Stimulated activated CD4-positive, alpha-beta T cell treated with anti-CD3 and anti-CD28 coated beads, Interleukin-12 subunit alpha, Interleukin-12 subunit beta, amount 100 ng/mL, for 48 hours (primary cell): ENCODE measurements at places on chromosomes 2 and 18.

- no peak for DNase-seq
Measured at GRCh38 chr18:23573626-23574431, 12.5 kb downstream of the NPC1 start.

- no peak for DNase-seq
Measured at GRCh38 chr2:197710424-197711042, 5.4 kb downstream of the MARS2 start.

- no peak for DNase-seq
Measured at GRCh38 chr18:57088883-57089282, 58.0 kb upstream of the BOD1L2 start.

DNA sequence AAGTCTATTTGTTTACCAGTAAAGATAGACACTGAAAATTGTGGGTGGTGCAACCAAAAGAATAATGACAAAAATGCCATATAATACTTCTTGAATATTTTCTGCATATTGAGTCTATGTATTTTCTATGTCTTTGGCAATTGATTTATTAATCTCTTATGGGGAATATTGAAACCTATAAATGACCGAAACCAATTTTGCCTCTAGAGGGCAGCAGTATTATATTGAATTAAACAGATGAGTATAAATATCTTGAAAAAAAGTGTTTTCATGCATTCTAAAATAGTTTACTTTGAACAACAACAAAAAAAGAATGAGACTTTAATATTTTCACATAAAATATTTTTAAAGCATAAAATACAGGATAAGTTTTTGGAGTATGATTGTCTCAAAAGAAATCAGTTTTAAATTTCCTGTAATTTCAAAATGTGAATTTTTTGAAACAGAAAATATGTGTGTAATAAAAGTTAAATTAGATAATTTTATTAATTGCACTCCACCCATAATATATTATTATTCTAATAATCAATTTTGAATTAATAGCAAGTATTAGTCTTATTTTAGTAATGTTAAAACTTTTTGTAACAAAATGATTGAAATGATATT, 49.9 kb upstream of the CALCRL start:
- DNase-seq, result no peak

- DNase-seq, result no peak
Measured at GRCh38 chr2:28565720-28566295, 69.9 kb downstream of the PLB1 start.

GRCh38 chr2:37615804-37616676, 55.4 kb downstream of the CDC42EP3 start:
- no peak for DNase-seq

GRCh38 chr2:9908639-9909038, 42.9 kb upstream of the GRHL1 start:
- no peak for DNase-seq

DNA sequence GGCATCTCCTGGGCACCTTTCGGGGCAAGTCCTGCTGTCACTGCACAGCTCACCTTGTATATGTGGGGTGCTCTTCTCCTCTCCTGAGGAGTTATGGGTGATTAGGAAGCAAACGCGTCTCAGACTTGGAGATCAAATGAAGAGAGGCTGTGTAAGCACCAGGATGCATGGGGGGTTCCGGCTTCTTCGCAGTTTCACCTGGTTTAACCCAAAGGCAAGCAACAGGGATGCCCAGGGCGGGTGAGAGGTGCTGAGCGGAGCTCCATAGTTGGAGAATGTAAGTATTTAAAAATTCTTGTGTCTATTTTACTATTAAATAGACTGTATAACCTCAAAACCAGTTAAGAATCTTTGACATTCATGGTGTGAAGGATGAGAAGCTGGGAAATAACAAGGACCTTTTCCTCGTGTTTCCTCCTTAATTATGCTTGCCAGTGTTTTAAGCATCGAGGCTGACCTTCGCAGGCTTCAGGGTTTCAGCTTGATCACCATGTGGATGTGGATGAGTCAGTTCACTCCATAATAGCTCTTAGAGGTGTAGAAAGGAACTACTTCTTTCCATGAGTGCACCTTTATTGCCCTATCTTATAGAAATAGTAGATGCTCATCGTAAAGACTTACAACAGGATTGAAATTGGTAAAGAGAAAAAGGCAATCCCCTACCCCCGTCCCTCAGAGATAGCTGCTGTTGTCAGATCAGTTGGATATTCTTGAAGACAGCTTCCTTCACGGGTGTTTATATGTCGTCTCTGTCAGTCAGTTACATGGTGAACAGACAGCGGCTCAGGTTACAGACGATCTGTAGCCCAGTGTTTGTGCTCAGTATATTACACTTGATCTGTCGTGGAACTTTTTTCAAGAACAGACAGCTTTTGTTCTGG, 201.1 kb downstream of the AGAP1 start:
- DNase-seq, result no peak

- DNase-seq, result no peak
Measured at GRCh38 chr2:141582213-141582612, 548.6 kb downstream of the LRP1B start.

- DNase-seq, result no peak
Measured at GRCh38 chr2:85653996-85654395, 14.0 kb downstream of the SFTPB start.

GRCh38 chr2:209840434-209840833, 68.8 kb downstream of the UNC80 start:
- no peak for DNase-seq

DNA sequence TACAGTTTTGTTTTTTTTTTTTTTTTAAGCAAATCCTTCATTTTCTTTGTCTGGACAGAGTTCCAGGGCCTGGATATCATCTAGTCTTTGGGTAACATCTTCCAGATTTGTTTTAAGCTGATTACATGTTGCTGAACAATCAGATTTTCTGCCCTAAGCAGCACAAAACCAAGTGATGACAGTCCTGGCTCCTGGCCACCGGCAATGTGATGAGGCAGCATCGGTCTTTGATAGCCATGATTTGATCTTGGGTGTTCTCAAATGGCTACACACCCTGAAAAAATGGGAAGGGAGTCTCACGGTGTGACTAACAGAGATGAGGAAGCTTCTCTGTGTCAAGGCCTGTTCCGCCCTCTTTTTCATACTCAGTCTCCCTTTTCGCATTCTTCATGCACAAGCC, 708.6 kb upstream of the ZEB2 start:
- DNase-seq, result no peak

DNA sequence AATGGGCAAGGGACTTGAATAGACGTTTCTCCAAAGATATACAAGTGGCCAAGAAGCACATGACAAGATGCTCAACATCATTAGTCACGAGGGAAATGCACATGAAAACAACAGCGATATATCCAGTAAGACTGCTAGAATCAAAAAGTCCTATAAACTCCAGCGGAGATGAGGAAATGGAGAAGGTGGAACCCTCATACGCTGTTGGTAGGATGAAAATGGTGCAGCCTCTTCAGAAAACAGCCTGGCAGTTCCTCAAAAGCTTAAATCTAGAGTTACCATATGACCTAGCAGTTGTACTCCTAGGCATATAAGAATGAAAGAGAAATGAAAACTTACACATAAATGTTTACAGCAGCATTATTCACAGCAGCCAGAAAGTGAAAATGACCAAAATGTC, 48.1 kb downstream of the HPCAL1 start:
- no peak for DNase-seq

- DNase-seq, result no peak
Measured at GRCh38 chr2:179521944-179522343, 257.3 kb upstream of the SESTD1 start.

DNA sequence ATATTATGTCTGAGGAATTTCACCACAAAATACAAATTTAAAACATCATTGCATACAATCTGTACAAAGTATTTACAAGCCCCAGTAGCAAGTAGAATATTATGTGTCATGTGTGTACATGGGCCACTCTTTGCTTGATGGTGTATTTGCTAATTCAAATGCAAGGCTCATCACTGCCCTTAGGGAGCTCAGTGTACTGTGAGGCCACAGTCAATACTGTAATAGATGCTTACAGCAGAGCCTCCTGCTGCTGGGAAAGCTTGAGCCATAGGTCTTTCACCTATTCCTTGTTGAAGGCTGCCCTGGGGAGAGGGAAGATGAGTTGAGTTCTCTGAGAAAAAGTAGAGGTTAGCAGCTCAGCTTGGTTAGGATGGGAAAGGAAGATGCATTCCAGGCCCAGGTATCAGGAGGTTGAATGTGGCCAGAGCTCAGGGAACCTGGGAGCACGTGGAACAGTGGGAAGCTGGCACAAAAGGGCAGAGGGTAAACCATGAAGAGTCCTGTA, 189.6 kb downstream of the LRP1B start:
- no peak for DNase-seq

GRCh38 chr2:97718942-97719341, 5.6 kb downstream of the ZAP70 start:
- no peak for DNase-seq

DNA sequence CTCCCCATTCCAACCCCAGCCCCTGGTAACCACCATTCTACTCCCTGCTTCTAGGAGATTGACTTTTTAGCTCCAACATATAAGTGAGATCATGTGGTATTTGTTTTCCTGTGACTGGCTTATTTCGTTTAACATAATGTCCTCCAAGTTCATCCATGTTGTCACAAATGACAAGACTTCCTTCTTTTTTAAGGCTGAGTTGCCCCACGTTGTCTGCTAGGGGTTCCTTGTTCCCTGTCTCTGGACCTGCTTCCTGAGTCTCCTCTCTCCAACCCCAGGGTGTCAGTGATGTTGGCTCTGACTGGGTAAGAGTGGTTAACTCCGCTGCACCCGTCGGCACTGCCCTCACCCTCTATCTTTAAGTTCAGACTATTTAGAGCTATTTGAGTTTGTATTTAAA, 175.2 kb downstream of the SH3RF3 start:
- DNase-seq, result no peak

- DNase-seq, result no peak
Measured at GRCh38 chr2:216245391-216245975, 126.8 kb downstream of the MARCHF4 start.

DNA sequence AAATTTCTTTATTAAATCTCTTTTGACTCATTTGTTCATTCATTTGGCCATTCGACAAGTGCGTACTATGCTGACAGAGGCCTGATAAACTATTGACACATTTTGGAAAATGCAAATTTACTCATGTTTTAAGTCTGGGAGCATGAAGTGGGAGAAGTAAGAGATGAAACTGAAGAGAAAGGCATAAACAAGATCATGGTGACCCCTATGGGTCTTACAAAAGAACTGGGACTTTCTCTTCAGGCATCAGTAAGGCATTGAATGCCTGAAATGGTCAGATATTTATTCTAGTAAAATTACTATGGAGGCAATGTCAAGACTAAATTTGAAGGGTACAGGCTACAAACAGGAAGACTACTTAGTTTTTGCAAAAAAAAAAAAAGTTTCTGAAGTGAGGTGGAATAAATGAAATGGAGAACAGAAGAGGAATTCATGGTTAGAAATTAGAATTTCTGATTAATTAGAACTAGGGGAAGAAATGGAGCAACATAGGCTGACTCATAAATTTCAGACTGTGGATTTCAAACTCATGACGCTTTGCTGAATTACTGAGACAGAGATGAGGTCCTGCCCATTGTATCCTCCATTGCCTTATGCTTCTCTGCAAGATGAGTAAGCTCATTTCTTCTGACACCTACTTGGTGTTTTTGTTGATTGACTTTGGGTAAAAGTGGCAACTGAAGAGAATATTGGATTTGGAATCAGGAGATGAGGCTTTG, 32.7 kb downstream of the VSNL1 start:
- no peak for DNase-seq

GRCh38 chr18:44510390-44510789, 170.3 kb upstream of the SETBP1 start:
- DNase-seq, result no peak

- no peak for DNase-seq
Measured at GRCh38 chr2:48249631-48250473, 280.1 kb upstream of the STON1 start.

- DNase-seq, result no peak
Measured at GRCh38 chr18:48885924-48886400, 64.8 kb downstream of the SMAD7 start.

GRCh38 chr2:60148716-60149115, 404.7 kb downstream of the BCL11A start:
- no peak for DNase-seq

DNA sequence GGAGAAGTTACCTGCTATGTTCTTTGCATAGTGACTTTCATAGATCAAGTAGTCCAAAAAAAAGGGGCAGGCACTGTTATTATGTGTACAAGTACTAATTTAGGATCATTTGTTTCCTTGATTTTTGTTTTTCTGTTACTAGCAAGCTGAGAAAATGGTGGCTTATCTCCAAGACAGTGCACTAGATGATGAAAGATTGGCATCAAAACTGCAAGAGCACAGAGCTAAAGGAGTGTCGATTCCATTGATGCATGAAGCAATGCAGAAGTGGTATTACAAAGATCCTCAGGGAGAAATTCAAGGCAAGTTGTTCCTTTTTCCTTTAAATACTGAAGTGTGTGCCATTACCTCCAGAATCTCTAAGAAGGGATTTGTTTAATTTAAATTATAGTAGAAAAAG, 19.6 kb upstream of the KCNJ13 start:
- DNase-seq, result no peak

DNA sequence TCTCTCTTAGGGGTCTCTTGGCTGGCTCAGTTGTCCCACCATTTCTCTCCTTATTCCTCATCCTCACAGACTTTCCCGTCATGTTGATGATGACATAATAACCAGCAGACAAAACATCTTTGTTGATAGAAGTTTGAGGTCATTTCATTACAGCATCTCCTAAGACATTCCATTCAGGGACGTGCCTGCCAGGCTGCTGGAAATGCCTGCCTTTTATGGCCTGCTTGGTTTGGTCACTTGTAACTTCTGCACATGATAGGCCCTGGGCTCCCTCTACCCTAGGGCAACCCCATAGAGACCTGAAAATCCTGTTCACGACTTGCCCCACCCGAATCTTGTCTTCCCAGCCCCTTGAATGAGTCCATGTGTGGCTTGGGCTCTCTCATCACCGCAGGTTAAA, 81.7 kb downstream of the SDC1 start:
- no peak for DNase-seq

- no peak for DNase-seq
Measured at GRCh38 chr18:27595113-27595838, 410.2 kb upstream of the CHST9 start.

GRCh38 chr18:6729247-6730091, at the start of gene ARHGAP28:
Gene ARHGAP28 (plus strand): TSS chr18:6729716. CDS start chr18:6729822, 106 bp downstream.
- no peak for DNase-seq

DNA sequence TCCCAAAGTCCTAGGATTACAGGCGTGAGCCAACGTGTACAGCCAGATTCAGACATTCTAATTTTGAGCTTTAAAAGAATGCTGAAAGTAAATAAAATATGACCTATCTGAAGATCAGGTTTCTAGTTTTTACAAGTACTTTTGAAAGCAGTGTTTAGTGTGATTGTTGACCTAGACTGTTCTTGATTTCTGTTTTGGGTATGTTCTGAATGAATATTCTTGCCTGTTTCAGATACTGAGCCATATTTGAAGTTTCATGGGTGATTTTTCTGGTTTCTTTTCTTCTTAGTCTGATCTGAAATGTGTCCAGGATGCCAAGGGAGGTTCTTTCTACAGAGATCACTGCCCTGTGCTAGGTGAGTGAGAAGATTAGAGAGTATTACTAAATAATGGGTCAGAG, 37.2 kb downstream of the MIB1 start:
- DNase-seq, result no peak

DNA sequence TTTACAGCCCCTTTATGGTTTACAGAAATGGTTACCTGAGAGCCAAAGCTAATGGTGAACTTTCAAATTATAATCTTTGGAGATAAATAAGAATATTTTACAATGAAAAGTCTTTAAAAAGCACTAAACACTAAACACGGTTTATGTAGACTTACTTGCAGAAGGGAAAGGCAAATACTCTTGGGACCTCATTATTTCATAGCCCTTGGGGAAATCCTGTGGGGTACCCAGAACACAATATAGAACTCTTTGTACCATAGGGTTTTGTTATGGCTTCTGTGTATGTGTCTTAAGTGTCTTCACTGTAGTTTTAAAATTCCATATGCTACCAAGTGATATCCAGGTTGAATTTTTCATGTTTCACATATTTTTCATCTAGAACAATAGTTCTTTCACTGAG, 90.6 kb downstream of the KCNH7 start:
- DNase-seq, result no peak
